Activated effector memory CD4-positive, alpha-beta T cell treated with Interleukin-2 at 50 U/mL for 16 hours (primary cell): ENCODE measurements at places on chromosomes 4 and X.

GRCh38 chrX:39542316-39542715 is 555.4 kb downstream of the BCOR start:
- DNase-seq = no peak

DNA sequence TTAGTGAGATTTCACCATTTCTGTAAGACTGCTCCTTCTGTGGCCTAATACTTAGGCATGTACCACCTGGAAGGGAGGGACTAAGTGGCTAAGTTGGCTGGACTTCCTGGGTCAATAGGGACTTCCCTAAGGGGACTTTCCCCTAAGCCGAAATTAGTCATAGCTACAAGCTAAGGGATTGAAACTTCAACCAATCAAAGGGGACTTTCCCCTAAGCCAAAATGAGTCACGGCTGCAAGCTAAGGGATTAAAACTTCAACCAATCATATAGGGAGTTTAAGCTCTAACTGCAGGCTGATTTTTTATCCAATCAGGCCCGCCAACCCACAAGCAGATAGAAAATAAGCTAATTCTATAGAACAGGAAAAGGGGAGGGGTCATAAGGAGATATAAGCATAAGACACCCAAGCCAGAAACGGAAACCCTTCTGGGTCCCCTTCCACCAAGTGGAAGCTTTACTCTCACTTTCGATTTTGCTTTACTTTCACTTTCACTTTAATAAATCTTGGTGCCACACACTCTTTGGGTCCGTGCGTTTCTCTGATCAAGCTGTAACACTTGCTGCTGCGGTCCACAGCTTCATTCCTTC is 382.8 kb downstream of the KLHL4 start:
- no peak for DNase-seq

GRCh38 chrX:40158036-40158706 is 60.4 kb upstream of the BCOR start:
- no peak for DNase-seq

DNA sequence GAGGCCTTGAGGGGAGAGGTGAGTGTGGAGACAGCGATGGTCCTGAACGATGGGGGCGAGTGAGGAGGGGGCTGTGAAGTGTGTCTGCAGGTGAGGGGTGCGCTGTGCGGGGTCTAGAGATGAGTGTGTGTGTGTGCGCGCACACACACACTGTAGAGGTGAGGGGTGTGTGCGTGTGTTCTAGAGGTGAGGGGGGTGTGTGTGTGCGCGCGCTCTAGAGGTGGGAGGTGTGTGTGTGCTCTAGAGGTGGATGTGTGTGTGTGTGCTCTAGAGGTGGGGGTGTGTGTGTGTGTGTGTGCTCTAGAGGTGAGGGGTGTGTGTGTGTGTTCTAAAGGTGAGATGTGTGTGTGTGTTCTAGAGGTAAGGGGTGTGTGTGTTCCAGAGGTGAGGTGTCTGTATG is 574 bp downstream of the BST1 start:
- DNase-seq = no peak

DNA sequence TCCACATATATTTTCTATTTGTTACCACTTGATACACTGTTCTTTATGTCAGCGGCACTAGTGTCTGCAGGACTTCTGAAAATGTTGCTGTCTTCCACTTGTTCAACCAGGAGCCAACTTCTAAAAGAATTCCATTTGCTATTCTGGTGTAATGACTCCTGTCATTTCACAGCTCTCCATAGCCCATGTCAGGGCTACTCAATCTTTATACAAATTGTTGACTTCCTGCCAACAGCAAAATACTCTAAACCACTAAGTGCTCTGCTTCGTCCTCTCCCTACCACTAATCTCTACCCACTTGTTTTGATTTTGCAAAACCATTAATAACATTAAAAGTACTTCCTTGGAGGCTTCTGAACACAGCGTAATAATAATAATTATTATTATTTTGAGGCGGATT is 7.2 kb downstream of the CTSO start:
- no peak for DNase-seq

DNA sequence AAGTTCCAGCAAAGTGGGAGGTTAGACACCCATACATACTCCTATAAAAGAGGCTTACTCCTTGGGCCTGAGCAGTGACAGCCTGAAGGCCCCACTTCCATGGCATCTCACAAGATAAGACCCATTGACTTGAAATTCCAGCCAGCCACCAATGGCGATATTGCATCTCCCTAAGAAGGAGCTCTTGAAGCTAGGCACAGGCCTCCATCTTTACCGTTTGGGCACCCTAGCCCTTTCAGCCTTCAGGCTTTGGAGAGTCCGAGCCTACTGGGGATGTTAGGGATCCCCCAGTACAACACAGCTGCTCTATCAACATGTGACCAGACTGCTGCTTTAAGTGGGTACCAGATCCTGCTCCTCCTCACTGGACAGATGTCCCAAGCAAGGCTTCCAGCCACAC is 189.5 kb downstream of the MAGEE1 start:
- no peak for DNase-seq

- DNase-seq = no peak
Observed at GRCh38 chr4:168717847-168718246, 221.0 kb downstream of the PALLD start.

- no peak for DNase-seq
Observed at GRCh38 chrX:46882266-46882665, 30.0 kb upstream of the JADE3 start.

- no peak for DNase-seq
Observed at GRCh38 chr4:4320528-4320927, 30.5 kb downstream of the ZBTB49 start.
